RPMI8226 (cell line): ENCODE measurements at places on chromosomes 12 and 14.

GRCh38 chr14:91396959-91397815 is 20.4 kb downstream of the CCDC88C start:
- peak; percentile 88 for DNase-seq

GRCh38 chr12:52122540-52122871 is 43.0 kb downstream of the SMIM41 start:
- DNase-seq, result no peak

- no peak for DNase-seq
Measured at GRCh38 chr12:105100207-105100985, 7.1 kb upstream of the WASHC4 start.

DNA sequence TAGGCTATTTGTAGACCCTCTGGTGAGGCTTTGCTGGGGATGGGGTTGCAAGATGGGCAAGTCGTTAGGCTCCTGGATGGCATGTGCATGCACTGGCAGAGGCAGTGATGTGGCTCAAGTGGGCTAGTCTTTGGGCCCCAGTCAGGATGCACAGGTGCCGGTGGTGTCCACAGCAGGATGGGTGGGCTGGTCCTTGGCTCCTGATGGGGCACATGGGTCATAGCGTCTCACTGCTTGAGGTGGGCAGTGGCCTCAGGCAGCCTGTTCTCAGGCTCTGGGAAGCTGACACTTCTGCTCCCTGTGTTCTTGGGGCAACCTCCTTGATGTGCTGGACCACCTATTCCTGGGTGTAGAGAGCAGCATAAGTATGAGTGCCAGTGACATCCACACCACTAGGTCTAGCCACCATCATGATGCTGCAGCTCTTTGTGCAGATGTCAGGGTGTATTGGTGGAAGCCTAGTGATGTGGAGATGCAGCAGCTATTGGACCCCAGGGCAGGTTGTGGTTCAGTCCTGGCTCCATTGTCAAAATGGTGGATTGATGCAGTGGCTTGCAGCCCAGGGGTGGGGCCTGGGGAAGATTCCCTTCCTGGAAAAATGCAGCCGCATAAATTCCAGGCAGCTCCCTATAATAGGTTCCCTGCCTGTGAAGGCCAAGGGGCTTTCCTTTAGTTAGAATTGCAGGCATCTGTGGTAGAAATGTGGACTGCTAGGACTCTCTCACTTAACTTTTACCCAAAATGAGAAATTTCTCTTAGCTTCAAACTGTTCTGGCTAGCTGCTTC is 742.5 kb upstream of the MDGA2 start:
- DNase-seq, result no peak

DNA sequence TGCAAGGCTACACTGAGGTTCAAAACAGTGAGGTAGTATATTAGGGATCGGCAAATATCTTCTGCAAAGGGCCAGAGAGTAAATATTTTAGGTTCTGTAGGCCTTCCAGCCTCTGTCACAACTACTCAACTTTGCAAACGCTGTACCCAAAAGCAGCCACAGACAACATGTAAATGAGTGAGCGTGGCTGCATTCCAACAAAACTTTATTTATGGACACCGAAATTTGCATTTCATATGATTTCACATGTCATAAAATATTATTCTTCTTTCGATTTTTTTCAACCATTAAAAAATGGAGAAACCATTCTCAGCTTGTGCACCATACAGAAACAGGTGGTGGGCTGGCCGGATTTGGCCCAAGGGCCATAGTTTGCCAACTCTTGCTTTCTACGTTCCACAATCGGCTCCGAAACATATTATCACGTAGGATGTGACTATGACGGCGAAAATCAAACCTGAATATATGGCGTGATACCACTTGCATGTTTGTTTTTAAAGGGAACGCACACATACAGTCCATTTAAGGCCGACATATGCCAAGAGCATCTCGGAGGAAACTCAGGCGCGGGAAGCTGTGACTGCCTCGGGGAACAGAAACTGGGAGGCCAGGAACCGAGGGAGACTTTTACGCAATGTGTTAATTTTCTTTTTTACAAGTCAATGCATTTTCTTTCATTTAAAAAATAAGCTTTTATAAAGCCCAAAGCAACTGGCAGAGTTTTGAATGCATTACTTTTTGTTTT is 7.1 kb downstream of the NCOR2 start:
- DNase-seq, result no peak
